ENCODE measurements at places on chromosomes 7 and 10. TPM values are rescaled to one million over a fixed set of nuclear protein-coding genes. Genes with fewer than 3 reads are reported as not detected.

LIPF gene
- not detected for total RNA-seq

KIAA1217 gene
- total RNA-seq: 1.5 TPM

ARMC3 gene
- 0.71 TPM for total RNA-seq

CALU gene
- total RNA-seq: 150 TPM

NKX2-3 gene
- not detected for total RNA-seq

PRSS2 gene
- total RNA-seq: not detected

GIMAP7 gene
- not detected for total RNA-seq

CCDC136 gene
- 2.2 TPM for total RNA-seq

KAZALD1 gene
- total RNA-seq: 2.9 TPM

SFRP4 gene
- total RNA-seq: 3.0 TPM

GRID2IP gene
- not detected for total RNA-seq

MEOX2 gene
- total RNA-seq: not detected

PGAM2 gene
- total RNA-seq: not detected

FZD1 gene
- 2.1 TPM for total RNA-seq

Data from A549 treated with Hydrocortisone at 1 μM for 4 hours (cell line).